GM06990 (cell line): ENCODE measurements at places on chromosomes 3 and 15.

DNA sequence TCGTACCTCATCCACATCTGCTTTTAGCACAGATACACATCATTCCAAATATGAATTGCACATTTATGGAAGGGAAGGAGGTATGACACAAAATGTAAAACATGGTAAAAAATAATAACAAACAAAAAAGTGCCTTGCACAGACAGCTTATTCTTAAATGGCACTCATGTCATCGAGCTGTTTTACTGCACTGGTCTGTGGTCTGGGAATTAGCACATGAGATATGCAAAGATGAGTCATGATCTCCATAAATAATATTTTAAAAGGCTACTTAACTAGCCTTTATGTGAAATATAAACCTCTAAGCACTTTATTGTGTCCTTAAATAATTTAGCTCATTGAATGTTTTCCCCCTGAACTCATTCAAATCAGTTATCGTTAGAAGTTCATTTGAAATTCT, 142.2 kb upstream of the ZNF385D start:
- DNase-seq = no peak

GRCh38 chr3:152742368-152743347, 92.3 kb upstream of the P2RY1 start:
- DNase-seq = no peak

DNA sequence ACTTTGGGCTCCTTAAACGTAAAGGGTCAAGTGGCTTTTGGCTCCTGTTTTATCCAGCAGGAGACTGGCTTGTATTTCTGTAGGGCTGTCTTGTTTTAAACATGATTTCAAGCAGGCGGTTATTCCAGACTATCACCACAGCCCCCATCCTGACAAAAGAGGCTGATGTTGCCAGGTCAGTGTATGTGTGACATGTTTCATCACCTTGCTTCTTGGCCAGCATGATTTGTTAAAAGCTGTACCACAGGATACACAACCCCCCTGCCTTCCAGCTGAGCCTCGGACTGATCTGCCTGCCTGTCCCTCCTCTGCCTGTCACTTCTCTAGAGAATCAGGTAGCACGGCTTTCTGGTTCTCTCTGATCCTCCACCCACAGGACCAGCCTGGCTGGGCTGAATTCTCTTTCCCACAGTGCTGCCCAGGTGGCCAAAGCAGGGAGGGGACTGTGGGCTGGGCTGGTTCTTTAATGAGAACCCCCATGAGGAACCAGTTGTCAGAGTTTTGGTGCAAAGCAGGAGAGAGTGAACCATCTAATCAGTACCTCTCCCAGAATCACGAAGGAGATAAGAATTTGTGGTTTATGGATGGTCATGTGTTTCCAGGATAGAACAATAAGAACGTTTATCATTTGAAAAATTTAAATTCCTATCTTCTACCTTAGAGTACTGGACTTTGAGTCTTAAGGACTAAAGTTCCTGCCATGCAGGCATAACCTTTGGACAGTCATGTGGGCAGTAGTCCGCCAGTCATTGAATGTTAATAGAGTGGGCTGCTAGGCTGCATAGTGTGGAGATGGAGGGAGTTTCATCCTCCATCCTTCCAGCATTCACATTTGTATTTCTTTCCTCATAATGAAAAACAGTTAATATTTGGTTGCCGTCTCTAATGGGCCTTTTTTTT, 8.8 kb downstream of the ABHD6 start:
- DNase-seq = no peak

GRCh38 chr15:73046073-73046472, 6.2 kb upstream of the NEO1 start:
- no peak for DNase-seq

DNA sequence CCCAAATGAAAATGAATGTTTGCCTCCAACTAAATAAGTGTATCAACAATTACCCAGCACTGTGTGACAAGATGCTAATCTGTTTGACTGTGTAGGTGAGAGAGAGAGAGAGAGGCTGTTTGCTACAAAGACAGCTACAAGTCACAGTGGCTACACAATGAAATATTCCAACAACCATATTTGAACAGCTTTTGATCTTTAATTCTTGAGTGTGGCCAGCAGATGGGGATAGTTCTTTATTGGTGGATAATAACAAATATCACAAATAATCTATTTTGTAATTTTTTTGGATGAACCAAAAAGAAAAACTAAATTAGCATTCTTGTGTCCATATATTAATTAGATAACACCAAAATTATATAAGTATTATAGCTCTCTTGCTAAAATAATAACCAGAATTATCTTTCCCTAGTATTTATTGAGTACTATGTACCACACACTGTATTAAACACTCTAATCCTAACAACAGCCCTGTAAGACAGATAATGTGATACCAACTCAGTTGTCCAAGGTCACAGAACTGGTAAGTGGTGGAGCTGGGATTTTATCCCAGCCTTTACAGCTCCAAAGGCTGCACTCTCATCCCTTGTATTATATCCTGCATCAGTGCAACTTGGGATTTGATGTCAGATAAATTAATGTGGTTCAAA, 61.9 kb upstream of the C3orf80 start:
- no peak for DNase-seq

DNA sequence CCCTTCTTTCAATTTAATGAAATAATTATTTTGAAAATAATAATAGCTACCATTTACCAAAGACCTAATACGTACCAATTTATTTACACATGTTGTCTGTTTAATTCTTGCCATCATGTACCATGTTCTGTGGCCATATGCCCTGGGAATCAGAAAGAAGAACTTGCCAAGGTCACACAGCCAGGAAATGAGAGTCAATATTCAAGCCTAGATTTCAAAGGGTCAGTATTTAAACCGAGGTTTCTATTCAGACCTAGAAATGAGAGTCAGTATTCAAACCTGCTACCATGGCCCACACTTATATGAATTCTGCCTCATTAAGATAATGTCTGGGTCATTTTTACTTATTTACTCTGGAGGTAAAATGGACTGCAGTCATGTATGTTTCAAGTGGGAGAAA, 103.6 kb upstream of the TBL1XR1 start:
- no peak for DNase-seq

DNA sequence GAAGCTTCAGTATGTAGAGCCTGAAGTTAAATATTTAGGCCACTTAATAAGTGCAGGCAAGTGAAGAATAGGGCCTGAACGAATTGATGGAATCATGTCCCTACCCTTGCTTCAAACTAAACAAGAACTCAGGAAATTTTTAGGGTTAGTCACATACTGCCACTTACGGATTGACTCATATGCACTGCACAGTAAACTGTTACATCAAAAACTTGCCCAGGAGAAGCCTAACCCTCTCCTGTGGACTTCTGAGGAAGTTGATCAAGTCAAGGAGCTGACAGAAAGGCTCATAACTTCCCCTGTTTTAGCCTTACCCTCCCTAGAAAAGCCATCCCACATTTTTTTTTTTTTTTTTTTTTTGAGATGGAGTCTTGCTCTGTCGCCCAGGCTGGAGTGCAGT, 20.6 kb upstream of the KBTBD12 start:
- no peak for DNase-seq
